A549 treated with CORT108297 at 1 μM for 4 hours (cell line): ENCODE measurements at places on chromosomes 3 and 15. TPM values are rescaled to one million over a fixed set of nuclear protein-coding genes. Genes with fewer than 3 reads are reported as not detected.

The CX3CR1 gene
- total RNA-seq, result 0.05 to 0.12 TPM (median 0.05 TPM) in 3 of 5 replicates, not detected in the others

The TTLL13 gene
- total RNA-seq, result 0.07 to 0.36 TPM (median 0.09 TPM) in 5 replicates

The AP3B2 gene
- total RNA-seq, result 0.57 to 0.94 TPM (median 0.74 TPM) in 5 replicates

The IQCF5 gene
- not detected in 5 replicates for total RNA-seq

The PRR20G gene
- 0.13 to 0.19 TPM (median 0.17 TPM) in 3 of 5 replicates, not detected in the others for total RNA-seq

The C3orf22 gene
- not detected in 5 replicates for total RNA-seq

The ARGFX gene
- total RNA-seq, result not detected in 5 replicates

The TRIM59 gene
- 9.3 to 12.0 TPM (median 9.4 TPM) in 5 replicates for total RNA-seq

The ITIH1 gene
- total RNA-seq, result not detected in 5 replicates
